Type B pancreatic cell (in vitro differentiated cells): ENCODE measurements at places on chromosomes 5 and 9. TPM values are rescaled to one million over a fixed set of nuclear protein-coding genes. Genes with fewer than 3 reads are reported as not detected.

ACER2 gene
- 9.2 and 15.3 TPM in 2 replicates for total RNA-seq

PRRX2 gene
- total RNA-seq = 0.50 and 20.8 TPM in 2 replicates

CCDC152 gene
- not detected in 2 replicates for total RNA-seq

CER1 gene
- 0.38 and 0.99 TPM in 2 replicates for total RNA-seq

FAXDC2 gene
- total RNA-seq = 9.3 and 24.9 TPM in 2 replicates

MEF2C gene
- total RNA-seq = 3.5 and 12.0 TPM in 2 replicates

NRG2 gene
- 0.24 and 1.4 TPM in 2 replicates for total RNA-seq

MVB12B gene
- total RNA-seq = 11.4 and 26.1 TPM in 2 replicates

INPP5E gene
- total RNA-seq = 13.8 and 24.0 TPM in 2 replicates

IFNA17 gene
- not detected in 2 replicates for total RNA-seq

MXD3 gene
- total RNA-seq = 10.2 and 29.5 TPM in 2 replicates

CANX gene
- 597 and 598 TPM in 2 replicates for total RNA-seq

KCNT1 gene
- total RNA-seq = 0.10 TPM in 1 of 2 replicates, not detected in the other

VAV2 gene
- 39.4 and 54.3 TPM in 2 replicates for total RNA-seq

SPRY4 gene
- 16.1 and 20.7 TPM in 2 replicates for total RNA-seq

PCDHA13 gene
- total RNA-seq = 2.6 and 5.1 TPM in 2 replicates

PCDHA11 gene
- total RNA-seq = 5.2 and 8.1 TPM in 2 replicates

FCHSD1 gene
- 28.5 and 29.4 TPM in 2 replicates for total RNA-seq
